ENCODE measurements at places on chromosomes 13 and 19.

GRCh38 chr19:55152017-55152416 is 3.0 kb upstream of the TNNT1 start:
- DNase-seq: no peak

GRCh38 chr13:102903659-102904407 is 58.0 kb downstream of the ERCC5 start:
- DNase-seq: no peak

GRCh38 chr13:27578121-27579030 is 42.0 kb downstream of the LNX2 start:
- no peak for DNase-seq

GRCh38 chr13:73974051-73974450 is 160.2 kb downstream of the KLF12 start:
- no peak for DNase-seq

DNA sequence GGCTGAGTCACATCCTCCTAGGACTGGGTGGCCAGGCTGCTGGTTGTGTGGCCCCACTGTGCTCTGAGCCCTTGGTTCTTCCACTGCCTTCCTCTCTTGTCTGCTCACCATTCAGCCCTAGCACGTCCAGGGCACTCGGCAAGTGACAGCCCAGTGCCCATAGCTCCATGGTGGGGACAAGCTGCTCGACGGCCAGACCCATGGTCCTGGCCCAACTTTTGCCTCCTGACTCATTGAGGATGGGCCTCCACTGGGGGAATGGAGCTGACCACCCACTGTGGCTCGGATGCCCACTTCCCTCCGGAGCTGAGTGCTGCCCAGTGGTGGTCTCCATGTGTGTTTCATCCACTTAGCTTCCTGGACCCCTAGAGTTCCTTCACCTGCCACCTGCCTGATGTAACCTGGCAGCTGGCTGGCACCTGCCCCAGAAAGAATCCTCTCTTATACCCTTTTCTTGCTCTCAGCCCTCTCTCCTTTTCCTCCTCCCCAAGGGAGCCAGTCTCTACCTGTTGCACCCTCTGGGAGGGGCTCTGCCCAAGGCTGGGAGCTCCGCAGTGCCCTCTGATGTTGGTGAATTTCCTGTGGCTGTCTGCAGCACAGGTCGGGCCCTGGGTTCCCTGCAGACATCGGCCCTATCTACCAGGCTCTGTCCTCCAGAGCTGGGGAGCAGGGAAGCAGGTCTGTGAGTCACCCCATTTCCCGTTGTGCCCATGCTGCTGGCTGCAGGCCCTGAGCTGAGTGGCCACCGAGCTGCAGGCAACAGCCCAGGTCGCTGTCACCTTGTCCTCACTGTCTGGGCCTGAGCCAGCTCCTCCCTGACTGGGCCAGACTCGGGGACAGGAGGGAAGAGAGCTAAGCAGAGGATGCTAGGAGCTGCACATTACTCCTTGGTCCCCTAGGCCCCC is 7.4 kb downstream of the CHST8 start:
- no peak for DNase-seq

DNA sequence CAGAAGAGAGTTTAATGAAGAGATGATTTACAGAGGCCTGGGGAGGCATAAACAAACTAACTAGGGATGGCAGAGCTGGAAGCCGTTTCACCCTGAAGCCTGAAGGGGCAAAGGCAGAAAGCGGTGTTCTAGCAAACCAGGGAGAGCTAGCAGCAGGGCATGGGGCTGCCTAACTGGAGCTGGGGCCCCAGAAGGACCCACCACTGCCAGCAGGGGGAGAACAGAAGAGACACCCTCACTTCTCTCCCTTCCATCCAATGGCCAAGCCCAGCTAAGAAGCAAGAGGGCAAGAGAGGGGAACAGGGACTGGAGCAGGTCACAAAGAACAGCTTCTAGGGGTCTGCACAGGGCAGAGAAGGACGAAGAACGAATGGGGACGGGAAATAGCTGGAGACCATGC is 195.5 kb downstream of the KATNAL1 start:
- no peak for DNase-seq

DNA sequence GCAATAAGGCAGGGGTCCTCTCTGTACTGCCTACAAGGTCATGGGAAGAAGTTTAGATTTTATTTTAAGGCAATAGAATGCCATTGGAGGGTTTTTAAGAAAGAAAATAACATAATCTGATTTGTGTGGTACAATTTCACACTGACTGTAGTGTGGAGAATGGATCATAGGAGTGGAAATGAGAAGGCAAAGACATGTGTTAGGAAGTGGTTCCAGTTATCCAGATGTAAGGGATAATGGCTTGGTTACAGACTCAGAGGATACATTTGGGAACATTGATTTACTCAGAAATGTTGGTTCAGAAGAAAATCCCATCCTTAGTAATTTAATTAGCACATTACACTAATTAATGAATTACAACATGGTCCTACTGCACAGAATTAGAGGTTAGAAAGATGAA is 788.2 kb downstream of the SLITRK5 start:
- DNase-seq: no peak

- DNase-seq: no peak
These were observed 4.7 kb upstream of the CNFN start for GRCh38 chr19:42394751-42395150.

- no peak for DNase-seq
These were observed 1.7 kb upstream of the EML2 start for GRCh38 chr19:45640849-45641273.

- no peak for DNase-seq
These were observed 27.8 kb upstream of the CASP14 start for GRCh38 chr19:15021286-15022007.

All from posterior cingulate gyrus (tissue), 11 donors.